Muscle of leg (tissue), 16 donors: ENCODE measurements at places on chromosomes 4 and X.

DNA sequence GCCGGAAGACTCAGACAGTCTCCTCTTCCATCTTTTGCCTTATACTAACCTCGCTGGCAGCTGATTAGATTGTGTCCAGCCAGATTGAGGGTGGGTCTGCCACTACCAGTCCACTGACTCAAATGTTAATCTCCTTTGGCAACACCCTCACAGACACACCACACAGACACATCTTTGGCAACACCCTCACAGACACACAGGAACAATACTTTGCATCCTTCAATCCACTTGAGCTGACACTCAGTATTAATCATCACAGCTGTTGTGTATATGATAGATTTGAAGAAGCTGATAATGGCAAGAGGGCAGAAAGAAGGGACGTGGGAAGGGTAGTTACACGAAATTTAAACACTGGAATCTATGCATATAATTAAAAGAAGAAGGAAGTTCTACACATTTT, 139.5 kb downstream of the ANKRD50 start:
- no peak for DNase-seq

DNA sequence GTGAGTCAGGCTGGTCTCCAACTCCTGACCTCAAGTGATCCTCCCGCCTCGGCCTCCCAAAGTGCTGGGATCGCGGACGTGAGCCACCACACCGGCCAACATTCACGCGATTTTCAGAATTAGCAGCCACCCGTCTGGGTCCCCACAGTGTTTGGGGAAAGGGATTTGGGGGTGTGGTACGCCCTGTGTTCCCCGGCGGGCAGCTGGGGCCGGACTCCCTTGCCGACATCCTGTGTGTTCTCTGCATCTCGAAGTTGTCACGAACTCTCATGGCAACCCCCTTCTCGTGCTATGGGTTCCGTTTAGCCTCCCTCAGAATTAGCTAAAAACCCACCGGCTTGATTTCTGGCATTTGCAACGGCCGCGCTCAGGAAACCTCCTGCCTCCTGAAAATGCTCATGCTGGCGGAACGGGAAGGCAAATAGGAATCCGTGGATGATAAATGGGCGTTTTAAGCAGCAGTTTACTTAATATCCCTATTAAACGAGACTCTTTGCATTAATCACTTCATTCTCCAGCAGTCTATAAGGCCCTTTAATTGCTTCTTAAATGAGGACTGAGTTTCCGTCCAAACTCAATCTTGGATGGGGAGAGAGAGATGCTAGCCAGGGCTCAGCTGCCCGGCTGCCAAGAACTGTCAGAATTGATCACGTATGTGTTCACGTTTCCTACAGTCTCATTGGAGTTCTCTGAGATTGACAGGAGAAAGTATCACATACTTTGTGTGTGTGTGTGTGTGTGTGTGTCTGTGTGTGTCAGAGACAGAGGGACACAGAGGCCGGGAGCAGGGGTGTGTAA, 78.9 kb upstream of the PPP2R3B start:
- no peak for DNase-seq

DNA sequence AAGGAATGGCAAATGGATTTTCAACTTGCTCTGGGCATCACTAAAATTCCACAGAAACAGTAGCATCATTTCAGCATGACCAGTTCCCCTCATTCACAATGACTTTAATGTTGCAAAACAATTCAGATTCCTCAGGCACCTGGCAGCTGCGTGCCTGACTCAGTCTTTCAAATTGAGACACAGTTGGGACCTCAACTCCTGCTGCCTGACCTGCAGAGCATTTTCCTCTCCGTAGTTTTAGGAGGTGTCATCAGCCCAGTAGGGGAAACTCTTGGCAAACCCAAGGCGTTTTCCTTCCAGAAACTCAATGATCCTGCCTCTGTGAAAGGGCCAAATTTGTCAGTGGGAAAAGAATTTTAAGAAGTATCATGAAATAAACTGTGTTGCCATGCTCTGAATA, 388.9 kb downstream of the SPRY1 start:
- DNase-seq, result peak; percentile 95

- DNase-seq, result no peak
These were observed 2.7 kb downstream of the CPLX1 start for GRCh38 chr4:823176-823760.
